Epithelial cell of esophagus (primary cell): ENCODE measurements at places on chromosomes 16 and 17.

GRCh38 chr16:9389543-9390207, 298.2 kb downstream of the HAPSTR1 start:
- no peak for DNase-seq

- no peak for DNase-seq
Observed at GRCh38 chr16:11797957-11798299, 870 bp upstream of the ZC3H7A start.

DNA sequence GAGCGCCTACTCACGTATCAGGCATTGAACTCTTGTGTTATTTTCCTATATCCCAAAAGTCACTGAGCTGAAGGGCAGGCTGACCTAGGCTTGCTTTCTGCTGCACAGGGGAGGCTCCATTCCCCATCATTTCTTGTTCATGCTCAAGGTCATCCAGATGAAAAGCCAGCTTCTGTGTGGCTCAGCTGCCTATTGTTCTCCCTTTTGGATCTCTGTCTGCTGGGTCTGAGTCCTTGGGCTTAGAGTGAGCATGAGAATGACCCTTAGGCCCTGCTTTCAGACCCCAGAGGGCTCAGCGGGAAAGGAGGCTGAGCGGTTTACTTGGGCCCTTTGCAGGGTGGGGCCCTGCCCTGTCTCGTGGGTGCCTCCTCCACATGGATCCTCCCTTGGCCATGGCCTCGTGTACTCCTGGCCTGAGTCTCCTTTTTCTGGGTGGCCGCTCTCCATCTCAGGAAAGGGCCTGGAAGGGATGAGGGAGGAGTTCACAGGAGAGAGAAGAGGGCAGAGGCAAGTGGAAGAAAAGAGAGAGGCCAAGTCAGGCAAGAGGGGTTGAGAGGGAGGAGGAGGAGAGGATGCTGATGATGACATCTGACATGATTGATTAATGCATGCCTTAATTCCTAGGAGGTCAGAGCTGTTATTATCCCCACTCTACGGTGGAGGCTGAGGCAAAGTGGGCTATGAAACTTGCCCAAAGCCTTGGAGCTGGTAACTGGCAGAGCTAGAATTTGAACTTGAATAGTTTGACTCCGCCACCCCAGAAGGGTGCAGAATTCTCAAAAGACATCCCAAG, 19.8 kb upstream of the MAP3K14 start:
- DNase-seq, result no peak

- DNase-seq, result peak; percentile 13
Observed at GRCh38 chr17:67290711-67291291, 45.8 kb upstream of the HELZ start.

- peak; percentile 43 for DNase-seq
Observed at GRCh38 chr16:66842765-66843164, 1.4 kb upstream of the CA7 start.

GRCh38 chr16:8915722-8916301, 33.7 kb downstream of the LITAFD start:
- peak; percentile 11 for DNase-seq

- DNase-seq, result peak; percentile 88
Observed at GRCh38 chr17:81641825-81642489, 5.0 kb downstream of the TSPAN10 start.

GRCh38 chr17:75864448-75864871, 9.3 kb upstream of the WBP2 start:
- DNase-seq, result peak; percentile 71

DNA sequence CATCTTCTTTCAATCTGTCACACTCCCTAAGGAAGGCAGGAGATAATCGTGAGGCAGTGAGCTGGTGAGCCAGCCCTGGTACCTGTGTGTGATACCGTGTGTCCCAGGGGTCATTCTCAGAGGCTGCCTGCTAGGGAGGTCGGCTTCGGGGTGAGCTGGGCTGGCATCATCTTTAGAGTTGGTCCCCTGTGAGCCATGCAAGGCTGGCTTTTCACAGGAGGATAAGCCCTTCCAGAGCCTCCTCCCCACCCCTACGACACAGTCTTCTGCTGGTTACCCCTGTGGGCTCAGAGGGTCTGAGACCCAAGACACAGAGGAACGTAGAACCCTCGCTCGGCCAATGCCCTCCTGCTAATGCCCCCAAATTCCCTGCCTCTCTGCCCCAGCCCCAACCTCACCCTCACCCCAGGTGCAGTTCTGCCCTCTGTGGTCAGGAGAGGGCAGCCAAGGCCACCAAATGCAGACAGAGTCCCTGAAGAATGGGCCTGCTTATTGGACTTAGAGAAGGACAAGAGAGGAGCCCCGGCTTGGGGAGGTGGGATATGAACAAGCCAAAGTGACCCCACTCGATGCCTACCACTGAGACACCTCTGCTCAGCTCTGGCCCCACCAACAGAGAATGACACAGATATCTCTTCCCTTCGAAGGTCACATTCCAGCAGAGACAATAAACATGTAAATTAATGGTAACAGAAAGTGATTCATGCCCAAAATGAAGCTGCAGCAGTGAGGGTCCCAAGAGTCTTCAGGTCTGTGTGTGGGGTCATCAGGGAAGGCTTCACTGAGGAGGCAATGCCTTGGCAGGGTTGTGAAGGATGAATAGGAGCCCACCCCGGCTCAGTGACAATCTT, 80.8 kb upstream of the CCL1 start:
- no peak for DNase-seq

GRCh38 chr17:18139949-18140348, 31.4 kb downstream of the MYO15A start:
- no peak for DNase-seq

DNA sequence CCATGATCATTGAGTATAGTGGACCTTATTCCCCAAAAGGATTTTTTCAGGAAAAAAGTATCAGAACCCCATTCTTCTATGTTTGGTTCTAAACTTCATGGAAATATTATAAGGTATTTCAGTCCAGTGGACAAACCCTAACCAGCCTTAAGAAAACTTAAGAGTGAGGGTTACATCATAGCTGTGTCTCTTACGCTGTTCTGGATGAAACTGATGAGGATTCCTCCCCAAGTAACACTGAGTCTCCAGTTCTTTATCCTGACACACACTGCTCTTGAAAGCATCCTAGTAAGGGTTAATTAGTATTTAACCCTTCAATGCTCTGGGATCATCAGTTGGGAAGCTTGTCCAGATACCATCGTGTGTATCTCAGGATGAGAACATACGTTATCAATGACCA, 5.0 kb downstream of the LYRM1 start:
- DNase-seq, result no peak

DNA sequence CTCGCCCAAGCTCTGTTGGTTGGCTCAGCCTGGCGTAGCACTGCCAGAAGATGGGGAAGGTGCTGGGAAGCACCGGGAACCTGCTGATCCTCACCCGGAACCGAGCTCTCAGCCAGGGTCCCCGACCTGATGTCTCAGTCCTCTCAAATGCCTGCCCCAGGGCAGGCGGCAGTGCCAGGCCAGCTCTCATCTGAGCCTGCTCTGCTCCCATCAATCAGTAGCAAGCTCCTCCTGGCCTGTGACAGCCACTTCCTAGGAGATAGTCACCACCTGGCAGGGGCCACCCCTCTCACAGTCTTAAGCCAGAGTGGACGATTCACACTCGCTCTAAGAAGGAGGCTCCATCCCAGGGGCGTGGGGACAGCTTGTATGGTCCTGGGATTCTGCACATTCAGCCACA, 62.0 kb downstream of the ENGASE start:
- no peak for DNase-seq

DNA sequence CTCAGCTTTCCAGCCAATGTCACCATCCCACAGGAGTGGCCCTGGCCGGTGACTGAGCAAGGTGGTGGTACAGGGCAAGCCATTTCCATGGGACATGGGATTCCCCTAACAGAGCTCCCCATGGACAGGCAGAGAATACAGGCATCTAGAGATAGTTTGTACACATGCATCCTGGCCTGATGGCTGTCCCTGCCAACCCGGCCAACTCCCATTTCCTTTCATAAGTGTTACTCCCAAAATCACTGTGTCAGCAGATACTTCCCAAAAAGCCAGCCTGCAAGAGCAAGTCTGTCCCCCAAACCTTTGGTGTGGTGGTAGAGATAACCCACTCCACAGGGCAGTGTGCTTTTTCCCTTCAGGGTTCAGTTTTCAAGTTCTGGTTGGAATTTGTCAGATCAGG, 32.4 kb upstream of the SLC47A1 start:
- no peak for DNase-seq

GRCh38 chr17:35709874-35710273, 21.6 kb upstream of the RASL10B start:
- DNase-seq, result peak; percentile 44

- DNase-seq, result peak; percentile 87
Observed at GRCh38 chr17:45440161-45440778, 7.6 kb upstream of the ARHGAP27 start.

DNA sequence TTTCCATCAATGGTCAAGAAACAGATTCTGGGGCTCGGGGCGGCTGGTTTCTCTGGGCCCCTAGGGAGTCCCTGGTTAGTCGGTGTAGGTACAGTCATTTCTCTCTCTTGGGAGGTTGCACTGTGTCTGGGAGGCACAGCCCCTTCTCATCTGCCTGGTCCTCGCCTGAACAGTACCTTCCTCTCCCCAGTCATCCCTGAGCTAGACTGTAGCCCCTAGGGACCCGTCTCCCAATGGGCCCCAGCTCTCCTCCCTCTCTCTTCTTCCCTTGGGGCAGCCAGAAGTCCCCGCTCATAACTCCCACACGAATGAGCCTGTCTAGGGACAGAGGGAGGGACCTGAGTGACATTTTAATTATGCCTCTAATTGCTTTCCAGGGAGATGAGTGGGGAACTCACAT, 20.2 kb upstream of the CPSF4L start:
- no peak for DNase-seq

GRCh38 chr16:27169511-27170071, 33.7 kb upstream of the KDM8 start:
- DNase-seq, result peak; percentile 81

DNA sequence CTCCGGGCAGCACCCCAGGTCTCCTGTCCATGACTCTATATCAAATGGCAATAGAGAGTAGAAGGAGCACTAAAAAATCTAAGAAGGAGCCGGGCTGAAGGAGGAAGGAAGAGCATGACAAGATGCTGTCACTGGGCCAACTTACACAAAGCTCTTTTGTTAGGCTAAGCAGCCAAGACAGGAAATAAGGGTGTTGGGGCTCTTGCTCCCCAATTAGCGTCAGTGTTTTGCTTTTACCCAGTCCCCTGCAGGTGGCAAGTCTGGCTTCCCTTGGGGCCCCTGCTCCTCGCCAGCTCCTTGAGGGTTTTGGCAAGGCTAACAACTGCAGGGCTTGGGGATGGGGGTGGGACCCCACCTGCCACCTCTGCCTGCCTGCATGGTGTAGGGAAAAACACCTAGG, 120.5 kb downstream of the CCT6B start:
- DNase-seq, result no peak

GRCh38 chr16:55480228-55480655, 1.2 kb downstream of the MMP2 start:
- peak; percentile 26 for DNase-seq

DNA sequence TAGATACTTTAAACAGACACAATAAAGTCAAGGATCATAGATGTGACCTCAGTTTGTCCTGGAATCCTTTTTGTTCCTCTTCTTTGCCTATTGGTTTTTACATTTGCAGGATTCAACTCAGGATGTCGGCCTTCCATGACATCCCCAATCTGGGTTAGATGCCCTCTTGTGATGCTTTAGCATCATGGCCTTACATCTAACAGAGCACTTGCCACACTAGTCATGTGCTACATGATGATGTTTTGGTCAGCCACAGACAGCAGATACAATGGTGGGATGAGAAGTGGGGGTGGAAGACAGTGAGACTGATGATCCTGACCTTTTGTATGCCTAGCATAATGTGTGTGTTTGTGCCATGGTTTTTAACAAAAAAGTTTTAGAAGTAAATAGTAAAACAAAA, 1.8 kb upstream of the SYNRG start:
- DNase-seq, result no peak

GRCh38 chr16:85047867-85048455, 20.4 kb downstream of the KIAA0513 start:
- no peak for DNase-seq

DNA sequence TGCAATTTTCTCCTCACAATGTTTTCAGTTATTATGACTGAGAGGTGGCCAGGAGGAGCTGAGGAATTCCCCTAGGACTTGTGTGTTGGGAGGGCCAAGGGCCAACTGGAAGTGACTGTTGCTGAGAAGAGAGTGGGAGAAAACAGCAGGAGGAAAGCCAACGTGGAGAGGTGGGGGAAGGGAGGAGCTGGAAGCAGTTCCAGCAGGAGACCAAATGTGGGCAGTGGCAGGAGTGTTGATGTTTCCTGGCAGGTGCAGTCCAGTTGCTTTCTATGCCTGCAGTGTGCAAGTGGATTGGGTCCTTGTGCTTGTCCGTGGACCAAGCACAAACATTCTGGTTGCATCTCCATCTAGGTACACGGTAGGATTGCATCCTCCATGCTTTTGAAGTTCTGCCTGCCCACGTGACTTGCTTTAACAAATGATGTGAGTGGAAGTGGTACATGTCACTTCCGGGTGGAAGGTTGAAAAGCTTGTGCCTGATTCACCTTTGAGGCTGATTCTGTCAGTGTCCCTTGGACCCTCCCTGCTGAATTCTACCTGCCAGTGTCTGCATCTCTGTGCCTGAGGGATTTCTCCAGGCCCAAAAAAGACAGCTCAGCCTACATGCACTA, 54.7 kb upstream of the CRHR1 start:
- no peak for DNase-seq

GRCh38 chr17:30173649-30174048, 57.0 kb downstream of the NSRP1 start:
- DNase-seq, result no peak

- no peak for DNase-seq
Observed at GRCh38 chr16:23414731-23415130, 38.3 kb downstream of the COG7 start.

GRCh38 chr17:13421581-13422130, 180.1 kb downstream of the HS3ST3A1 start:
- DNase-seq, result peak; percentile 5

DNA sequence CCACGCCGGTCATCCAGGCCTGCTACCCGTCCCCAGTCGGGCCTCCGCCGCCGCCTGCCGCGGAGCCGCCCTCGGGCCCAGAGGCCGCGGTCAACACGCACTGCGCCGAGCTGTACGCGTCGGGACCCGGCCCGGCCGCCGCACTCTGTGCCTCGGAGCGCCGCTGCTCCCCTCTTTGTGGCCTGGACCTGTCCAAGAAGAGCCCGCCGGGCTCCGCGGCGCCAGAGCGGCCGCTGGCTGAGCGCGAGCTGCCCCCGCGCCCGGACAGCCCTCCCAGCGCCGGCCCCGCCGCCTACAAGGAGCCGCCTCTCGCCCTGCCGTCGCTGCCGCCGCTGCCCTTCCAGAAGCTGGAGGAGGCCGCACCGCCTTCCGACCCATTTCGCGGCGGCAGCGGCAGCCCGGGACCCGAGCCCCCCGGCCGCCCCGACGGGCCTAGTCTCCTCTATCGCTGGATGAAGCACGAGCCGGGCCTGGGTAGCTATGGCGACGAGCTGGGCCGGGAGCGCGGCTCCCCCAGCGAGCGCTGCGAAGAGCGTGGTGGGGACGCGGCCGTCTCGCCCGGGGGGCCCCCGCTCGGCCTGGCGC, 2.4 kb downstream of the HIC1 start:
- no peak for DNase-seq

GRCh38 chr17:64388961-64389565, 1.6 kb downstream of the PECAM1 start:
- DNase-seq, result no peak

GRCh38 chr17:74062234-74062633, 141.2 kb upstream of the RPL38 start:
- DNase-seq, result no peak

- peak; percentile 97 for DNase-seq
Observed at GRCh38 chr17:30477083-30477773, at the start of gene GOSR1. TSS of gene GOSR1 (plus strand) at chr17:30477408. CDS start at chr17:30477434, 26 bp downstream.
